NCI-H2029 (cell line): ENCODE measurements at places on chromosomes 3 and 15.

- DNase-seq: no peak
Observed at GRCh38 chr3:130760922-130761321, 14.3 kb upstream of the PIK3R4 start.

GRCh38 chr3:71903936-71904335 is 119.0 kb upstream of the PROK2 start:
- no peak for DNase-seq

DNA sequence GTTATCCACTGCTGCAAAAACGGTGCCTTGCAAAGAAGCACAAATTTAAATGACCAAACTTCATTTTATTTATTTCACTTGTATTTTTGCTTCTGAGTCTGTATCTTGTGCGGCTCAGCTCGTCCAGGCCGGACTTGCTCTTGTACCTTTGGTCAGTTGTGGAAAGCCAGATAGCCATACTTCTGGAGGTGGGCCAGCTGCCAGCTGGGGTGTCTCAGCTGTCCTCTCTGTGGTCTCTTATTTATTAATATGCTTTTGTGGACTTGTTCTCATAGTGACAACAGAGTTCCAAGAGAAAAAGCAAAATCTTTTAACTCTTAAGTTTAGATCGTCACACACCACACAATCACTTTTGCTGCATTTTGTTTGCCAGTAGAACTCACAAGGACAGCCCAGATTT is 87.7 kb downstream of the IL1RAP start:
- DNase-seq: no peak

GRCh38 chr15:77412972-77413698 is 6.8 kb downstream of the PEAK1 start:
- DNase-seq: no peak

GRCh38 chr3:23626442-23626841 is 179.3 kb upstream of the UBE2E1 start:
- no peak for DNase-seq
